ENCODE measurements at places on chromosomes 4 and X. TPM values are rescaled to one million over a fixed set of nuclear protein-coding genes. Genes with fewer than 3 reads are reported as not detected.

GRCh38 chr4:46379101-46379500 is 10.8 kb downstream of the GABRA2 start:
- H3K27ac ChIP-seq: no peak overlapping the region
- no peak for DNase-seq
- no peaks in the 10 kb centered on the region for H3K36me3 ChIP-seq
- H3K27me3 ChIP-seq: no peaks in the 10 kb centered on the region
- H3K4me1 ChIP-seq: no peaks in the 10 kb centered on the region

- H3K36me3 ChIP-seq: no peaks in the 10 kb centered on the region
- H3K4me1 ChIP-seq: peaks cover 25% of the 10 kb centered on the region
- no peak overlapping the region for H3K27ac ChIP-seq
- H3K27me3 ChIP-seq: no peaks in the 10 kb centered on the region
- DNase-seq: no peak
- no peak overlapping the region for H3K4me3 ChIP-seq
Observed at GRCh38 chrX:65642914-65643491, 24.5 kb upstream of the MSN start.

DNA sequence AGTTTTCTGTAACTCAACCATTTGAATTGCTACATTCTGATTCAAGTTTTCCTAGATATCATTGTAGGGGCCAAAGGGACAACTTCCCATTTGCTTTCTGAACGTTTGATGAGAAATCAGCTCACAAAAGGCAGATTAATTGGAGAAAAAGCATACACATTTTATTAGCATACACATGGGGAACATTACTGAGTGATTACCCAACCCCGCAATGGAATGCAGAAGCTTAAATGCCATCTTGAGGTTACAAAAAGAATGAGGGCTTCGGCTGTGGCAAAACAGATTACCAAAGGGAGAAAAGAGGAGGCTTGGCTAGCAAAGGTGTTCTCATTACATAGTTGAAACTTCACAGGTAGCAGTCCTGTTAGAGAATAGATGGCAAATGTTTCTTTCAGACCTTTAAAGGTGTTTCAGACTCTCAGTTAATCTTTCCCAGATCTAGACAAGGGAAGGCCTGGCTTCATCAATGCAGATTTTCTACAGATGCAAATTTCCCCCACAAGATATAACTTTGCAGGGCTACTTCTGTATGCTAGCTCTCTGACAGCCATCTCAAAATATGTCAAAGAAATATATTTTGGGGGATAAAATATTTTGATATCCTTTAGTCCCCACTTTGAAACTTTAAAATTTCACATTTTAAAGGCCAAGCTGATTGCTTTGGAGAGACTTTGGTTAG is 26.5 kb upstream of the HERC6 start:
- H3K27me3 ChIP-seq: no peaks in the 10 kb centered on the region
- DNase-seq: no peak
- H3K36me3 ChIP-seq: no peaks in the 10 kb centered on the region
- no peak overlapping the region for H3K4me3 ChIP-seq
- no peak overlapping the region for H3K27ac ChIP-seq
- H3K4me1 ChIP-seq: no peaks in the 10 kb centered on the region

GRCh38 chr4:106978046-106978774 is 57.9 kb downstream of the DKK2 start:
- H3K4me1 ChIP-seq: no peaks in the 10 kb centered on the region
- no peak for DNase-seq
- no peaks in the 10 kb centered on the region for H3K27me3 ChIP-seq
- H3K27ac ChIP-seq: no peak overlapping the region
- no peaks in the 10 kb centered on the region for H3K36me3 ChIP-seq

GRCh38 chr4:6195602-6196319 is 4.6 kb downstream of the JAKMIP1 start:
- peaks cover 4% of the 10 kb centered on the region for H3K36me3 ChIP-seq
- H3K4me3 ChIP-seq: no peak overlapping the region
- H3K27me3 ChIP-seq: peaks cover 29% of the 10 kb centered on the region
- peaks cover 21% of the 10 kb centered on the region for H3K4me1 ChIP-seq

The PPBP gene
- not detected for total RNA-seq

The DUX4 gene
- total RNA-seq: not detected
